ENCODE measurements at places on chromosomes 2 and 18.
A peak's percentile ranks its signal among the peaks of the same experiment; 100 is the strongest.

- no peak for DNase-seq
These were observed 32.0 kb upstream of the CCDC88A start for GRCh38 chr2:55451699-55452098.

DNA sequence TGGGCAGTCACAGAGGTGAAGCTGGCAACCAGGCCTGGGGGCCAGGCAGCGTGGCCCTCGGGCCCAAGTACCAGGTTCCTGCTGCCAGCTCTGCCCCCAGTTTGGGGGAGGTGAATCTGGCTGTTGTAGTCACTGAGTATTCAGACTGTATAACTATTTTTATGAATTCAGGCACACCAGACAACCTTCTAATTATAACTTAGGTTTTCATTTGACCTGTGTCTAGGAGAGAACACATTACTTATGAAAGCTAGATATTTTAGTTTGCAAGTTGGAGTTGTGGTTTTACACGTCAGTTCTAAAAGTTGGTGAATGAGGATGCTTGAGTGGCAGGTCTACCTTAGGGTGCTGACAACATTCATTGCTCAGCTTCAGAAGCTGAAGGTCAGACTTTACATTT is 71.7 kb downstream of the LIMS1 start:
- DNase-seq = no peak

DNA sequence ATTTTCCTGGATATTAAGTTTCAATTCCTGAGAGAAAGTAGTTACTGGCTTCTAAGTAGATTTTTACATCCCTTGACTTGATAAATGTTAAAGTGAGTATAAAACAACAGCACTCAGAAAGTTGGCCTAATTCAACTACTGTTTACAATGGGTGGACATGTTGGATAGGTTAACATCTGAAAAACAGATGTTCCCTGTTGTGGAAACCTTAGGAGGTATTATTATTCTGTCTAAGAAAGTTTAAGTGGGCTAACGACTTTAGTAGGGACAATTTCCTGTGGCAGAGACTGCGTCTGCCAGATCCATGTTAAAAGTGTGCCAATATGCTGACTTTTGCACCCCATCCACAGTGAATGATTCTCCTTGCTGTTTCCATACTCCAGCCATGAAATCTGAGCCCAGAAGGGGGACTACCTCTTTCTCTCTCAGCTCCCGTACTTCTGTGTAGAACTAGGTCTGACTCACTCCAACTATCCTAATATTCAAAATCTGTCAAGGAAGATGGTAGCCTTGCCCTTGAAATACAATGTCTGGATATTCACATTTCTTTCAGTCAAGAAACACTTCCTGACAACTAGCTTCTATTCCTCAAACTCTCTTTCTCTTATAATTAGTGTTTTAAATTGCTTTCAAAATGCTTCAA is 327.5 kb upstream of the HNRNPA3 start:
- no peak for DNase-seq

DNA sequence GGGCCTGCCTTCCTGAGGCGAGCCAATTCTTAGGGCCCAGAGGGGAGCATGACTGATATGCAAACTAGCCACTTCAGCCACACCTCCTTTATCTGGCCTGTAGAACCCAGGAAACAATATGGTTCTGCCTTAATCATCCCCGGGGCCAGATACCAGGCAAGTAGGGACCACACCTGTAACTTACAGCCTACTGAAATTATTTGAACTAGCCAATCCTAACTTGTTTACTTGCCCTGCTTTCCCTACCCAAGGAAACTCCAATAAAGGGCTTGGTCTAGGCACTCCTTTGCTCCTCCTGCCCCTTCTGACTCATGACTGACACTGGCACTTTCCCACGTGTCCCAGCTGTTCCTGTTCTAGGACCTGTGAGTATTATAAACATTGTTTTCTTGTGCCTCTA is 57.6 kb downstream of the MYOM1 start:
- no peak for DNase-seq

DNA sequence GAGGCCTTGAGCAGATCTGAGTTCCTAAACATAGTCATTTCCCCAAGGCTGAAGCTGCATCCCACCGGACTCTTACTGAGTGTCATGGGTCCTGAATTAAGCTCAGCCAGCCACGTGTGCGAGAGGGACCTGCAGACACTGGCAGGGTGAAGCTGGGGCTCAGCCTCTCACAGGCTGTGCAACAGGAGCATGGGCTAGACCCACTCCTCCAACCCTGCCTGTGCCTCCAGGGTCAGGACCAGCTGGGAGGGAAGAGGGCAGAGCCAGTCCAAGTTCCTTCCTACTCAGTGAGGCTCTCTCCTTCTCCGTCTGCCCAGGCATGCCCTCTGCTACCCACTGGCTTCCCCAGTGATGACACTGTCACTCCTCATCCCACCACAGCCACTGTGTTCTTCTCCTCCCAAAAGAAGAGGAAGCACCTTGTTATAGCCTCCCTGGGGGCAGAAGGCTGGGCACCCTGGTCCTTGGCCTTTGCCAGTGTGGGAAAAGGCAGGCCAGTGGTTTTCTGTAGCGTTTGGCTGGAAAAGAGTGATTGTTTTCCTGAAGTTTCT is 78.9 kb downstream of the KCNF1 start:
- DNase-seq = no peak

- no peak for DNase-seq
These were observed 161.4 kb downstream of the UXS1 start for GRCh38 chr2:106032676-106033075.

DNA sequence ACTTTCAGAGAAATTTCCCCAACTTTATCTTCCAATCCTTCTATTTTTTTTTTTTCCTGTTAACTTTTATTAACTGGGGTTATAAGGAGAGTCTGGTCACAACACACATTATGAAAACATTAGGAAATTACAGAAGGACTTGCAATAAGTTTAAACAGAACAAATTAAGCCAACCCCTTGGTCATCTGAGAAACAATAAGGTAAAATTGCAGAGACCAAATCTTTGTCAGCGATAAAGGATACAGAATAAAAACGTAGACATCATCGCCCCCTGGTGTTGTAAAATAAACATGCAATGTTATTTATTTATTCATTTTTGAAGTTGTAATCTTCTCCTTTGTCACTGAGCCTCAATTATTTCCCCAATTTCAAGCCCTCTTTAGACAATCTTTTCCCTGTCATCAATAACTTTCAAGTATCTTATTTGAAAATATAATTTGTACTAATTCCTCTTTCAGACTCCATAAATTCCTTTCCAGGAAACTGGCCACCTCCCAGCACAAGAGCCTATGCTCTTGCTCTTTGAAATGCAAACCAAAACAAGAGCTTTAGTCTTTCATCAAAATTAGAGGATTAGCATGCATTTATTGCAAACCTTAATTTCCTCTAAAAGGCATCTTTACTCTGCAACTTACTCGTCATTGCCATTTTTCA is 19.5 kb downstream of the G6PC2 start:
- DNase-seq = no peak

DNA sequence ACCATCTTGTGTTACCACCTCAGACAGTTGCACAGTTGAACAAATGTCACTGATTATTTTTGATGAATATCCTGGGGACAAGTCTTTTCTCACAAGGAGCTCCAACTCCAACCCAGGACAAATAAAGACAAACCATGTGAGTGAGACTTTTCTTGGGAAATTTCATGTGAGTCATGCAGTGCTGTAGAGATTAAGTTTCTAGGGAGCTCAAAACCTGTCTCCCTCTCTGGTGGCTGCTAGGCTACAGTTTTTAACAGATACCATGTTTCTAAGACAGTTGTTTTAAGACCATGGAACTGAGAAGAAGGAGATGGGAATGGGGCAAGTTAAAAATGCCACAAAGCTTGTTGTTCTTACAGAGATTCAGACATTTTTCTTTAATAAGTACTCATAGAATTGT is 255.5 kb downstream of the RIT2 start:
- DNase-seq = no peak

DNA sequence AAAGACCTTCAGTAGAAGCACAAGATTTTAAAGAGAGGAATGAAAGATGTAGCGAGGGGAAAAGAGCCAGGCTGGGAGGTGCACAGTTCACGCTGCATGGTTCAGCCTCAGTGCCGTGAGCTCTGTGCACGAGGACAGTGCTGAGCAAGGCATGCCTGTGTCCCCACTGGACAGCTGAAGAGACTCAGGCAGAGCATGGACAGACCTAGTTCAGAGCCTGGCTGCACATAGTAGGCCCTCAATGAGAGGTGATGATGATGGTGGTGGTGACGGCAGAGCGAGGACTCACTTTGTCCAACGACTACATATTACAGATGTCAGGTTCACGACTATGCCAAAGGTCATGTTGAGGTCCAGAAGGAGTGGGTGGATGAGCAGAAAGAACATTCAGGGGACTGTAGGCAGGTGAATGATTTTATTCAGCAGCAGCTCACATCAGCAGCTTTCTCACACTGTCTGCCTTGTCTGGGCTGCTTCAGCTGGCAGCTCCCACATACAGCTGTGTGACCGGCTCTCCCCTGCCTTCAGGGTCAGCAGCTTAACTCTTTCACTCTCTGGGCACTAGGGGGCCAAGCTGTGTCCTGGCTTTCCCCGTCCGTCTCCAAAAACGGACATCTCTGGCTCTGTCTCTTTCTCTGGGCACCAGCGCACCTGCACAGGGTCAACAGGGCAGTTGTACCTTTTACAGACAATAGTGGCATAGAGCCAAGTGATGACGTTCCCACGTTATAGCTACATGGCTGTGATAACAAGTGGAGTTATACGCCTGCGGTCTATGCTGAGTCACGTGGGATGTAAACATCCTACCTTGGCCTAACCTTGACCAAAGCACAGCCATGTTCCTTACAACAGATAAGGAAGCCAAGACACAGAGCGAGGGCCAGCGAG is 128.8 kb upstream of the MSH6 start:
- no peak for DNase-seq

DNA sequence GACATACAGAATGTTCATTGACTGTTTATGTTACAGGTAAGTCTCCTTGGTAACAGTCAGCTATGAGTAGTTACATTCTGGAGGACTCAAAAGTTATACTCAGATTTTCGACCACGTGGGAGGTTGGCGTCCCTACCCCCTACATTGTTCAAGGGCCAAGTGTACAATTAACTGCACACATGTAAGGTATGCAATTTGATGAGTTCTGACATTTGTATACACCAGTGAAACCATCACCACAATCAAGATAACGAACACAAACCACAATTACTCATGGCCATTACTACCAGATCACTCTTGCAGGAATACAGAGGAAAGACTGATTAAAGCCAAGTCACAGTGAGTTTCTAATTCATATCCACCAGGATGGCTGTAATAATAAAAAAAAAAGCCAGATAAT is 39.6 kb upstream of the LDLRAD4 start:
- peak; percentile 27 for DNase-seq

DNA sequence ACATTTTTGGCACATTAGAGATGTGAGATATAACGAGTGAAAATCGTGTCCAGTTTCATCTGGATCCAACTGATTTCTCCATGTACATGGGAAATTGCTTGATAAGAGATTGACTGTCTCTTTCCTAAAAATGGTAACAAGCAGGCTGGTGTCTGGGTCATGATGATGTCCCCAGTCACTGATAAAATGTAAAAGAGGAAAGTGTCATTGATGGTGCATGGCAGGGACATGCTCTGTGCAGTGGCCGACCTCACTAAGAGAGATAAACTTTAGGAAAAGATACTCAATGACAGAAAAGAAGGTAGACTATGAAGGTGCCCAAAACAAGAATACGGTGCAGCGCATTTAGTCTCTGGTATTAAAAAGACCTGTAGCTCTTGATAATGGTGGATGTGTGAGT is 1517.5 kb downstream of the RPIA start:
- DNase-seq = no peak

DNA sequence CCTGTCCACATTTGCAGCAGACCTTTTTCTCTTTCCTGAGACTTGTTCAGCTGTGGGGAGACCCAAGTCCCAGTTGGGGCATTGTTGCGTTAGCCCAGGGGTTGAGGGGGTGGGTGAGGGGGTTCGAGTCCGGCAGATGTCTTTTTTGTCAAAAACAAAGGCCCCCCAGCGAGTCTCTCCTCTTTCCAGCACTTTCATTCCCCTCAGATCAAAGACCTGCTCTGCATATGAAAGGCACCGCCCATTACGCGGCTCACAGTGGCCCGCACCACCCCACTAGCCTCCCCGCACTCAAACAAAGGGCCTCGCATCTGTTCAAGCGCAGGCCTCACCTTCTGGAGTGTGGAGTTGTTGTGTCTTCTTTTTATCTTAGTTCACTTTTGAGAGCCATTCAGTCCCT is 25.2 kb downstream of the TRABD2A start:
- no peak for DNase-seq

DNA sequence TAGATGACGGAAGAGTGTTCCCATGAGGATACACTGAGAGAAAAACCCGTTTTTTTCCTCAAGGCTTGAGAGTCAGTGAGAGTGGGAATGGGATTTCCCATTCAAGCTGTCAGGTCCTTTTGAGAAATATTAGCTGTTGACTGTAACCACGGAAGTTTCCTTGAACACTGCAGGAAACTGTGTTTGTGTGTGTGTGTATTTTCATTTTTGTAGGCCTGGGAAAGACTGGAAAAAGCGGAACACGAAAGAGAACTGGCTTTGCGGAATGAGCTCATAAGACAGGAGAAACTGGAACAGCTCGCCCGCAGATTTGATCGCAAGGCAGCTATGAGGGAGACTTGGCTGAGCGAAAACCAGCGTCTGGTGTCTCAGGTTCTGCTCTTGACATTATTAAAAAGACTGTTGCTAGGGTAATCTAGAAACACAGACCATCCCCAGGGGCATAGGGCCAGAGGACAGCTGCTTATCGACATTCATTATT is 98.8 kb upstream of the EML6 start:
- DNase-seq = no peak

GRCh38 chr2:147577323-147577997 is 267.4 kb upstream of the ACVR2A start:
- DNase-seq = no peak

DNA sequence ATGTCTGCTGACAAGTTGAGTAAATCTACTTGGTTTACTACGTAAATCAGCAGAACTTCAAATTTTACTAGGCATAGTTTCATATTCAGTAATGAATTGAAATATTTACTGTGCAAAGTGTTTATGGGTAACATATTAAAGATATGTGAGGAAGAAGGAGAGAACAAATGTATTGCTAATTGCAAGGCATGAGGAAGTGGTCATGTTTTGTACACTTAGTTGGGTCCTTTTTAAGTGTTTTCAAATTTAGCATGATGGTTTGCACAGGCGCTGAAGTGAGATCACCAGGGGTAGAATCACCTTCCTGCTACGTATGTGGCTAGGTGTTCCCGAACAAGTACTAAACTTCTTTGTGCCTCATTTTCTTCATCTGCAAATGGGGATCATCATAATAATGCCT is 1534.4 kb downstream of the LRP1B start:
- no peak for DNase-seq

- no peak for DNase-seq
These were observed 24.6 kb upstream of the STK25 start for GRCh38 chr2:241532733-241533601.

DNA sequence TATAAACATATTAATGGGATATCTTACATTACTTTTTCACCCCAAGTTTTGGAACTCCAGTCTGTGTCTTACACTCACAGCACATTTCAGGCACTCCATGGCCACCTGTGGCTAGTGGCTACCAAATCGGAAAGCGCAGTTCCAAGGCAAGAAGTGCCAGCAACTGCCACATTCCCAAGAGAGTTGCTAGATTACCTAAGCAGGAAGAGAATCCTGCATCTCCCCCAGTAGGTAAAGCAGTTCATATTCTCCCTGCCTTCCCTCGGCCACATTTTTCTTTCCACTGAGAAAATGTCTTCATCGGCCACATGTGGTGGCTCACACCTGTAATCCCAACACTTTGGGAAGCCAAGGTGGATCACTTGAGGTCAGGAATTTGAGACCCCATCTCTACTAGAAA is 62.8 kb downstream of the MEX3C start:
- no peak for DNase-seq

GRCh38 chr2:213122725-213123124 is 28.7 kb downstream of the IKZF2 start:
- DNase-seq = no peak

GRCh38 chr18:77133835-77134496 is 1.4 kb upstream of the MBP start:
- no peak for DNase-seq

Data from activated T-cell treated with anti-CD3 and anti-CD28 coated beads for 48 hours (primary cell).